ENCODE measurements at places on chromosomes 4 and X.
A peak's percentile ranks its signal among the peaks of the same experiment; 100 is the strongest.

DNA sequence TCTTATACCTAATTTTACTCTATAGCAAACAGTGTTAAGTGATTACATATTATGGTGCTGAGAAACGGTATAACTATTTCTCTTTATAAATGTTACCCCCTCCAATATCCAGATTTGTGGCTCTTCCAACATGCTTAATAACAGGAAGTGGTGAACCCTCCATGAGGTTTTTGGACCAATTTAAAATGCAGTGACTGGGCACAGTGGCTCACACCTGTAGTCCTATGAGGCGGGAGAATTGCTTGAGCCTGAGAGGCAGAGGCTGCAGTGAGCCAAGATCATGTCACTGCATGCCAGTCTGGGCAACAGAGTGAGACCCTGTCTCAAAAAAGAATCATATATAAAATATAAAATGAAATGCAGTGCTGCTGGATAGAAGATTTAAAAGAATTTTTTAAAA, 137.3 kb downstream of the MGST2 start:
- DNase-seq = no peak

DNA sequence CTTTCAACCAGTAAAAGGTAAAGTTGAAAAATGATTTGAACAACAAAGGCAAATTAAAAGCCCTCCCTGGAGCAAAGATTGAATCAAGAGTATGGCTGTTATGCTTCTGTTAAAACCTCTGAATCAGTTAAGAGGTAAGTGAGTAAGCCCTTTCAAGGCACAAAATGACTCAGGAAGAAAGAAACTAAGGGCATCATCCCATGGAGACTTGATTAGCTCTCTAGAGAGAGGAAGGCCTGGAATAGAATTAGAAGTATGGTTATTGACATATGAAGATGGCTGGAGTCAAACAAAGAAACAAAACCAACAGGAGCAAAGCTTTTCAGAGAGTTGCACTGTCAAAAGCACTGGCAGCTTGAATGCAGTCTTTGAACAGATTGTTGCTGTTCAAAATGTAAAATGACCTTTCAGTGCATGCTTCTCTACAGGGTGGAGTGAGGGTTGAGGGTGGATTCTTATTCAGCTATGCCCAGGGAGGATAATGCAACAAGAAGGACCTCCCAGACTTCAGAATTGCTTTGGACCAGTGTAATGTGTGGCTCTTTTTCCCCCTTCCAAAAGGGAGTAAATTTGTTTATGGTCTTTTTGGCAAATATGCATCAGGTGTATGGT, 365.5 kb downstream of the GBA3 start:
- no peak for DNase-seq

- no peak for DNase-seq
Measured at GRCh38 chrX:106933538-106933961, 13.3 kb downstream of the CLDN2 start.

GRCh38 chr4:11489453-11490083, 60.9 kb upstream of the HS3ST1 start:
- DNase-seq = no peak

DNA sequence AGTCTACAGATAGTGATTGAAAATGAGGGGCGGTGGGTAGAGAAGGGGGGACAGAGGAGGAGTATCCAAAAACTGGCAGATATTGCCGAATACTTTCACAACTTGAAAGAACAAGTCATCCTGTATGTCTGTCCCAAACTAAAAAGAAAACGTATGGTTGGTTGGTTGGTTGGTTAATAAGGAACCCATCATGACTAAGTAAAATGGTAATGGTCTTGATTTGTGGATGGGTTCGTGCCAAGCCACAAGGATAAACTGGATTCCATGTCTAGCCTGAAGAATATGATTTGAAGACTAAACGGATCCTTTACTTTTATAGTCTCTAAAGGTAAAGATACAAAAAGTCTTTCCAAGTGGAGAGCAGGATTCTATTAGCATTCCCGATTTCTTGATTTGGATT, 208.4 kb downstream of the DCLK2 start:
- no peak for DNase-seq

GRCh38 chr4:7212101-7212674, 19.9 kb downstream of the SORCS2 start:
- DNase-seq = no peak

GRCh38 chr4:99324361-99324760, 3.2 kb upstream of the ADH1B start:
- DNase-seq = no peak

- DNase-seq = no peak
Measured at GRCh38 chrX:139971394-139971749, 6.1 kb upstream of the CXorf66 start.

DNA sequence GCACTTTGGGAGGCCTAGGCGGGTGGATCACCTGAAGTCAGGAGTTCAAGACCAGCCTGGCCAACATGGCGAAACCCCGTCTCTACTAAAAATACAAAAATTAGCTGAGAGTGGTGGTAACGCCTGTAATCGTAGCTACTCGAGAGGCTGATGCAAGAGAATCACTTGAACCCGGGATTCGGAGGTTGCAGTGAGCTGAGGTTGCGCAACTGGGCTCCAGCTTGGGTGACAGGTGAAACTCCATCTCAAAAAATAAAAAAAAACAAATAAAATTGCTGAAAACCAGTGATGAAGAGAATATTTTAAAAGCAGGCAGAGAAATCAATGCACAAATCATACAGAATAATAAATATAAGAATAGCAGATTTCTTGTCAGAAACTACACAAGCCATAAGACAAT, 129.3 kb downstream of the SLIT2 start:
- DNase-seq = no peak

DNA sequence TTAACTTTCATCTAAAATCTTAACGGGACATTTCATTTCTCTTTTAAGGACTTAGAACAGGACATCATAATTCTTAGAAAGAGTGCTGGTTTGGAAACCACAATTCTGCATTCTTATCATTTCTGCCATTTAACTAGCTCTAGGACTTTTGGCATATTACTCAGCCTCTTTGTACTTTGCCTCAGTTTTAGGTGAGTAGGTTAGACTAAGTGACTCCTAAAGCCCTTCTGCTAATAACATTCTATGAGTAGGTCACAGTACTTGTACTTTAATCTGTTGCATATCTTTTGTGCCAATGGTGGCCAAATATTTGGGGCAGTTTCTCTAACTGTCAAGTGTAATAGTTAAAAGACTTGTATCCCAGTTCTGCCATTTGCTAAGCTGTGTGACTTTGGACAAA, 115.4 kb upstream of the NUDT6 start:
- no peak for DNase-seq

DNA sequence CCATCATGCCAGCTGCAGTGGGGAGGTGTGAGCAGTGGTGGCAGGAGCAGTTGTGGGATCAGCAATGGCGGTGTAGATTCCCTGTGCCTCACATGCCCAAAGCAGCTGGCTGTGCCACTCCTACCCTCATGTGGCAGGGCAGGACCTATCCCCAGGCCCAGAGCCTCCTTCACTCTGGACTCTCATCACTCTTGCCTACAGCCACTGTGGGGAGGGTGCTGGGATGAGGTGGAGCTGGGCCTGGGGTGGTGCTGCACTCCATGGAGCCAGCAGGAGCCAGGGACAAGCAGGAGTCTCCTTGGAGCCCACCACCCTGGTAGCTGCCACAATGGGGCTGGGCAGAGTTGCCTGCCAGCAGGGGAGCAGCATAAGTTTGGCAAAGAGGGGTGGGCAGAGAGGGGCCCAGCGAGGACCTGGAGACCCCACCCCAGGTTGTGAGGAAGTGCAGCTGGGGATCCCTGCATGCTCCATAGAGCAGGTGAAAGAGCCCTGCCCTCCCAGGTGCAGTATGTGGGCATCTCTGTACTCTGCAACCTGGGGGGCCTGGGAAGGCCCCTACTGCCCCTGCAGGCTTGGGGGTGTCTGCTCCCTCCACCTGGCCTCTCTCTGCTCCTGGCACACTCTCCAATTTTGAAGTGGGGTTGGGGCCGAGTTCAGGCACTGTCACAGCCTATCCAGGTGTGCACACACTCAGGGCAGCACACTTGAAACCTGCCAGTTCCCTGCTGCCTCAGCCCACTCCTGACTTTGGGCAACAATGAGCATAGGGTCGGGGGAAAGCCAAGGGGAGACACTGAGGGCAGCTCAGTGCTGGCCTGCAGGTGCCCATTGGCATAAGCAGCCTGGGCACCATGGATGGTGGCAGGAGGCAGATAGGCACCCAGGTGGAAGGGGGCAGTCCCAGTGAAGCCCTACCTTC, 74.0 kb upstream of the INTU start:
- DNase-seq = no peak

GRCh38 chrX:3017492-3017891, 11.1 kb downstream of the ARSH start:
- no peak for DNase-seq

- DNase-seq = no peak
Measured at GRCh38 chr4:8073206-8073863, 85.3 kb downstream of the ABLIM2 start.

GRCh38 chr4:7196736-7197135, 4.4 kb downstream of the SORCS2 start:
- DNase-seq = no peak

- no peak for DNase-seq
Measured at GRCh38 chrX:41480508-41481260, 33.5 kb downstream of the NYX start.

DNA sequence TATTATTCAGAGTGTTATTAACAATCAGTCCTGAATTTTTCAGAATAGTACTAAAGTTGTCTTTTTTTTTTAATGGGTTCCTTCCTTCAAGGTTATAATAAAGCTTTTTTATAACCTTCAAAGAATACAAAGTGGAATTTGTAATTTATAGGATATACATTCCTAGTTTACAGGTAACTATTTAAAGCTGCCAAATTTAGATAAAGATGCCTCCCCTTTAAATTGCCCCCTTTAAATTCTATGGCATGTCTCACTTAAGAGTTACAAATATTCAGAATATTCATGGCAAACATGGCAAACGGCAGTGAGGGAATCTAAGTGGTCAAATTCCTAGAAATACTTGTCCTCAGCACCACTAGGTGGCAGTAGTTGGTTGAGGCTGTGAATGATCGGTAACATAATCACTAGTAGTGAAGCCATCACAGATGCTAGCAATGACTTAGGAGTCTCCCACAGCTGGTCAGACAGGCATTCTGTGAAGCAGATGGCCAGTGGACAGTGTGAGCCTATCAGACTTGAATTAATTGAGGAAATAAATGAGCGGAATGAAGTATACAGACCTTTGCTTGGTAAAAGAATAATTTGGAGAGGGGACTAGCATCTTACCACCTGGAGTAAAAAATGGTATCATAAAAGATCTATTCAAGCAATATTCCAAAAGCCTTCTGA, 86.4 kb downstream of the CBR4 start:
- peak; percentile 58 for DNase-seq

DNA sequence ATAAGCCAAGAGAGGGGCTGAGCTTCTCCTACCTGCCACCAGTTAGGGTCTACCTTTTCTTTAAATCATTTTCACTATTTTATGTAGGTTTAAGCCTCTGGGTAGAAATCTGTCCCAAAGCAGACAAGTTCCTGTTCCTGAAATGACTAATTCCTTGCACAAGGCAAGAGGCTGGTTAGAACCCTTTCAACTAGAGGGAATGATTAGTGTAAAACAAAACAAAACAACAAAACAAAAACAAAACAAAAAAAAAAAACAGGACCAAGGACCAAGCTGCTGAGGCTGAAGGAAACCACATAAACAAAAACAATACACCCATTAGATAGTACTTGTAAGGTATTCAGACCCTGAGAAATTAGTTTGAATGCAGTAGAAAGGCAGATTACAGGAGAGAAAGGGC, 62.7 kb downstream of the MAML3 start:
- DNase-seq = no peak
